ENCODE measurements at places on chromosomes 12 and 14.

- DNase-seq = no peak
Observed at GRCh38 chr12:125228519-125229260, 163.5 kb downstream of the AACS start.

- DNase-seq = no peak
Observed at GRCh38 chr12:51959211-51959610, 7.7 kb downstream of the ACVR1B start.

DNA sequence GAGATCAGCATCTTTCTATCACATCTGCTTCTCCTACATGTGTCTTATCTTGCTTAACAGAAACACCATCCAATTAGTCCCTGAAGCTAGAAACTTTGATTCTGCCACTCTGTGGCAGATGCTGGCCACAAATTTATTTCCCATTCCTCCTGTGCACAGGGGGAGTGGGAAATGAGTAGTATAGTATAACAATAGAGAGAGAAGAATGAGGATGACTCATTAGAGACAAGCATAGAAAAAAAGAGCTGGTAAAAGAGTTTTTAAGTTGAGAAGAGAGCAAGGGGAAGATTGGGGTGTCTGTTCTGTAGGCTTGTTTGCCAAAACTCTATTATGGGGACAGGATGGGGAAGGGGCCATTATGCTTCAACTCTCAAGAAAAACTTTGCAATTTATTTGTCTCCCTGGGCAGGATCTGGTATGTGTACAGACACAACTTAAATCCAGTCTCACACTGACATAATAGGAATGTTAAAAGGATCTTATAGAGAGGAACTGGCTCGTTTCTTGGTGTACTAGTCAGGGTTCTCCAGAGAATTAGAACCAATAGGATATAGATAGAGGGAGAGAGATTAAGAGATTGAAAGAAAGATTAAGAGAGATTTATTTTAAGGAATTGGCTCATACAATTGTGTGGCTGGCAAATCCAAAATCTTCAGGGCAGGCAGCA lies 142.6 kb upstream of the CPSF6 start:
- DNase-seq = no peak

GRCh38 chr14:93723001-93723400 lies 65.3 kb downstream of the PRIMA1 start:
- no peak for DNase-seq

DNA sequence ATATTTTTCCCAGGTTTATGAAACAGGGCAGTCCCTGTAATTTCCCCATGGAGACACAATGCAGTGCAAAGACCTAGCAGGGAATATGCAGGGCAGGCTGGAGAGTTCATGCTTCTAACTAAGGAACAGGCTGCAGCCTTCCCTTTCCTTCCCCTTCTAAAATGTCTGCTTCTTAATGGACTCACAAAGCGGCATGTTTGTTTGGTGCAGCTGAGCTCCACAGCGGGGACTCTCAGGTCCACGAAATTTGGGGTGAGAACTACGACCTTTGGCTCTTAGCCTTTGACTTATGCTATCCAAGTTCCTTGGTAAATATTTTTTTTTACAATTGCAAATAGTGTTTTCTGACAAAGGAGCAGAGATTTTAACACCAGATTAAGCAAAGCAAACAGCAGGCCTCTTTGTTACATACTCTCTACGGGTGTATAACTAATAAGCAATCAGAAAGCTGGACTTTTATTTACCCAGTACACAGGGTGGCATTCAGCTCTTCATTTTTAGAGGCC lies 323.6 kb downstream of the ZFP36L1 start:
- no peak for DNase-seq

DNA sequence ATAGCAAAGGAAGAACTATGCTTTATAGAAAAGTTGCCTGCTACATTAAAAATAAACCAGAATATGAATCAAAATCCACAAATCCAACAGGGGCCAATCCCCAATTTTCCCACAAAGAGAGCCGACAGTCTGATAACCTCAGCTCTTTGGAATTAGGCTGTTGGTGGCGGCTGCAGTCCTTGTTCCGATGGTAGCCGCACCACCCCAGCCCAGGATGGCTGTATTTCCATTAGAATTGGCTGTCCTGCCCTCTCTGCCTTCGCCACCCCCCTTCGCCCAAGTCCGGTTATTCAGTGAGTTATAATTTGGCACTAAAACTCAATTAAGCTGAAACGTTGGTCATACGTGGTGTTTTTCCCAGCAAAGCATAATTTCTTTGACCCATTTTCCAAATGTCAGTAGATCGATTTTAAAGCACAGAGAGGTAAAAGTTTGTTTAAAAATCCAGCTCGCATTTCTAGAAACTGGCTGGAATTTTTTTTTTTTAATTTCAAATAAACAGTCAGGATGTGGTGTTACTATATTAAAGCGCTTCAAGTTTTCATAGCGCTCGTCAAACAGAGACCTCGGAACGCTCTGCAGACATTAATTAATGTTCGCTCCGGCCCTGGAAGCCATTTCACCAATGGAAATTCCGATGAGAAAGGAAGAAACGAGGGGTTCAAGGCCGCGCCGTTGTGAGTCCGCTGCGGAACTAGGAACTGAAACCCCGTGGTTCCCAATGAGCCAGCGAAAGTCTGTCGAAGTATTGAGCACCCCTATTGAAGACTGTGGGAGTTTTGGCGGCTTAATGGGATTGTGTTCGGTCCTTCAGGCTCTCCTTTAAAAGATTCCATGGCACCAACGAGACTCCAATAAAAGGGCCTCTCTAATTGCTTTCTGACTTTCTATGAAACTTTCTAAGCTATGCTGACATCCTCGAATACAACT lies 104.8 kb upstream of the DIO3 start:
- DNase-seq = no peak

GRCh38 chr12:43728117-43728516 lies 30.5 kb downstream of the PUS7L start:
- no peak for DNase-seq

- no peak for DNase-seq
Observed at GRCh38 chr12:18908191-18908590, 170.3 kb downstream of the CAPZA3 start.

DNA sequence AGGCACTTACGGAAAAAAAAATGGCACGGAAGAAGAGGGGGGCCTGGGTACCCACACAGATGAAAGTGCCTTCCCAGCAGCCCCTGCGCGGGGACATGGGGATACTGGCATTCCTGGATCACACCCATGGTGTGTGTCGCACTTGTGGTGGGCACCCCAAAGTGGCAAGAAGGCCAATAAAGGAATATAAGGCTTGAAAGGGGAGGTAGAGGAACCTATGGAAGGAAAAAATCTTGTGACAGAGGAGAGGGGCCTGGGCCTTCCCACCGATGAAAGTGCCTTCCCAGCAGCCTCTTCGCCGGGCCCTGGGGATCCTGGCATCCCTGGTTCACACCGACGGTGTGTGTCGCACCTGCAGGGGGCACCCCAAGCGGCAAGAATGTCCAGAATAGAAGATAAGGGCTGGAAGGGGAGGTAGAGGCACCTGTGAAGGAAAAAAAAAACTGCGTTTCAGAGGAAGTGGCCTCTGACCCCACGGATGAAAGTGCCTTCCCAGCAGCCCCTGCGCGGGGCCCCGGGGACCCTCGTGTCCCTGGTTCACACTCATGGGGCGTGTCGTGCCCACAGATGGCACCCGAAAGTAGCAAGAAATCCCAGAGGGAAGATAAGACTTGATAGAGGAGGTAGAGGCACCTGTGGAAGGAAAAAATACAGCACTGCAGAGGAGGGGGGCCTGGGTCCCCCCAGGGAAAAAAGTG lies 284.0 kb downstream of the ALG10 start:
- DNase-seq = no peak

GRCh38 chr14:71348394-71348793 lies 441.1 kb downstream of the PCNX1 start:
- DNase-seq = no peak

DNA sequence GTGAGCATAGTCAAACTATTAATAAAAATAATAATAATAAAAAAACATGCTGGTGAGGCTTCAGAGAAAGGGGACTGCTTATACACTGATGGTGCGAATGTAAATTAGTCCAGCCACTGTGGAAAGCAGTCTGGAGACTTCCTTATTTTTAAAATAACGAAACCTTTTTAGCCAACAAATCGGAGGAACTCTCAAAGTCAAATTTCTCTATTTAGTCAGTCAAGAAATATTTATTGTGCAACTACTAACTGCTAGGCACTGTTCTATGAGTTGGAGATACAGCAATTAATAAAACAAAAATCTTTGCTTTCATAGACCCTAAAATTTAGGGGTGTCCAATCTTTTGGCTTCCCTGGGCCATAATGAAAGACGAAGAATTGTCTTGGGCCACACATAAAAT lies 10.8 kb downstream of the TAOK3 start:
- DNase-seq = no peak

GRCh38 chr12:109844091-109844490 lies 10.9 kb upstream of the TRPV4 start:
- DNase-seq = no peak

- DNase-seq = no peak
Observed at GRCh38 chr12:88572781-88573549, 7.3 kb downstream of the KITLG start.

GRCh38 chr14:104111301-104112112 lies 26.0 kb downstream of the ASPG start:
- no peak for DNase-seq

DNA sequence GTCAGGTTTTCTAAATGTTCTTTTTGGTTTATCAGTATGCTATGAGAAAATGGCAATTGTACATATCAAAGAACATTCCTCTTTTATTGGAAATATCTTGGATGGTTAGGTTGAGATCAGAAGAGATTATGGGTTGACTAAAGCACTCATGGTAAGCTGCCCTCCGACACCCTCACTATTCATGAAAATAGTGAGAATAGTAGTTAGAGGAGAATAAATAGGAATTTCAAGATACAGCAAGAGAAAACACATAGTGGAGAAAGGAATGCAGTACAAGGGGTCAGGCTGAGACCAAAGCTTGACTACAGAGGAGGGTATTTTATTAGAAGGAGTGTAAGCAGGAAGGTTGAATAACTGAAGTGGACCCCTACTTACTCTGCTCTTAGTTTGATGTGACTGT lies 112.5 kb downstream of the PTPRQ start:
- no peak for DNase-seq

DNA sequence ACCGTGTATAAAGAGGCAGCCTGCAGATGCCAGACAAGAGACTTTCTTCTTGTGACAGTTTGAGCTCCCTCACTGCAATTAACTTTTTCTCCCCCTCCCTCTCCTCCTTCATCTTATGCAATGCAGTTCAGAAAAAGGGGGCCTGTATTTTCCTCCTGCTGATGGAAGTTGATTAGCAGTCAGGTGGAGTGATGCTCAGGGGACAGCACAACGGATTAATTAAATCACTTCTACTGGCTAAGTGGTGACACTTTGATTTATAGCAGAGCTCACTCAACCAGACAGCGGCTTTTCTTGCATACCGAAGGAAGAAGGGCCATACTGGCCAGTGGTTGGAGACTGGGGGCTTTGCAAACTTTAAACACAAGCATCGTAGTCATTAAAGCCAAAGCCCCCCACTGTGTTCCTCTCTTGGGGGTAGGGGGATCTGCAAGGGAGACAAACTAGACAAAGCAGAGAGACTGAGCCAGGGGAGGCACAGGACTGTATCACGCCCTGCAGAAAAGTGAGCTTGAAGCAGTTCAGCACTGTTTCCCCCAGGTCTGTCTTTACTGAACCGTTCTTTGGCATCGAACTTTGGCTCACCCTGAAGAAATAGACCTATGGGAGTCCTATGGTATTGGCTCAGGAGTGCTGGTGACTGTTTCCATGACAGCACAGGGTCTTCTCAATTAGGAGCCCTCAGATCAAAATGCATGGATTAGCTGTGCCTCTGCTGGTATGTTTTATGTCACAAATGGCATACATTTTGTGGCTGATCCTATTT lies 47.7 kb downstream of the SPRING1 start:
- DNase-seq = no peak

DNA sequence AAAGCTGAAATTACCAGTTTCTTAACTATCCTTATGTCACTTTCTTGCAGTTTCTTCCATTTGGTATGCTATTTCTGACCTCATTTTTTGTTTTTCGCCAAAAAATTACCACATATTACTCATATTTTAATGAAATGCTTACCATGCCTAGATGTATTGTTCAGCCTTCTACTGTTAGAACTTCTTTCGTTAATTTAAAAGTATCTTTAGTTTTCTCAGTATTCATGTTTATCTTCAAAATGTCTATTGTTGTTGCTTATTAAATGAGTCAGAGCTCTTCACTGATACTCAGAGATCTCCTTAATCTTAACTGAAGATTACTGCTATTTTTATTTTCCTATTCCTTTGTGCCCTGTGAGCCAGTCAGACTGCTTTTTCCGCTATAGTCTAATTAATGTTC lies 20.5 kb downstream of the RAP1B start:
- no peak for DNase-seq

- DNase-seq = no peak
Observed at GRCh38 chr14:101473795-101474562, 87.3 kb upstream of the DIO3 start.

DNA sequence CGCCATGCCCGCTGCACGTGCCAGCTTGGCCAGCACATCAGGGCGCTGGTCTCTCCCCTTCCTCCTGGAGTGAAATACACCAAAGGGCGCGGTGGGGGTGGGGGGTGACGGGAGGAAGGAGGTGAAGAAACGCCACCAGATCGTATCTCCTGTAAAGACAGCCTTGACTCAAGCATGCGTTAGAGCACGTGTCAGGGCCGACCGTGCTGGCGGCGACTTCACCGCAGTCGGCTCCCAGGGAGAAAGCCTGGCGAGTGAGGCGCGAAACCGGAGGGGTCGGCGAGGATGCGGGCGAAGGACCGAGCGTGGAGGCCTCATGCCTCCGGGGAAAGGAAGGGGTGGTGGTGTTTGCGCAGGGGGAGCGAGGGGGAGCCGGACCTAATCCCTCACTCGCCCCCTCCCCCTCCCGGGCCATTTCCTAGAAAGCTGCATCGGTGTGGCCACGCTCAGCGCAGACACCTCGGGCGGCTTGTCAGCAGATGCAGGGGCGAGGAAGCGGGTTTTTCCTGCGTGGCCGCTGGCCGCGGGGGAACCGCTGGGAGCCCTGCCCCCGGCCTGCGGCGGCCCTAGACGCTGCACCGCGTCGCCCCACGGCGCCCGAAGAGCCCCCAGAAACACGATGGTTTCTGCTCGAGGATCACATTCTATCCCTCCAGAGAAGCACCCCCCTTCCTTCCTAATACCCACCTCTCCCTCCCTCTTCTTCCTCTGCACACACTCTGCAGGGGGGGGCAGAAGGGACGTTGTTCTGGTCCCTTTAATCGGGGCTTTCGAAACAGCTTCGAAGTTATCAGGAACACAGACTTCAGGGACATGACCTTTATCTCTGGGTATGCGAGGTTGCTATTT lies 914 bp upstream of the CCND2 start:
- DNase-seq = peak; percentile 53

- DNase-seq = no peak
Observed at GRCh38 chr12:64618953-64619590, 8.8 kb downstream of the RASSF3 start.

- DNase-seq = no peak
Observed at GRCh38 chr14:94088516-94088915, 7.4 kb downstream of the IFI27L1 start.

DNA sequence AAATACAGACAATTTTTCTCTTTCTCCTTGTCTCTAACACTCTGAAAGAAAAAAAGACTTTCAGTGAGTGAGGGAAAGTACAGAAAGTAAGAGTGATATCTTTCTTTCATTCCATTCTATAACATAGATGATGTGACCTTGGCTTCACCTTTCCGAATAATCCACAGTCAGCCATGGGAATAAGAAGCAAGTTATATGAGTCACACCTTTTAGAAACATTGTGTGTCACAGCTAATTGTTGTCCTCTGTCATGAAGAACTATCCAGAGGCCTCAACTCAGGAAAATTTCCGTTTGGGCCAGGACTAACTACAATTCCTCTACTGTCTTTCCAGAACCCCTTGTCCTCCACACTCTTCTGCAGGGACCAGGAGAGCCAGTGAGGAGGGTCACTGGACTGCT lies 209.7 kb upstream of the FAR2 start:
- no peak for DNase-seq
